NCI-H526 (cell line): ENCODE measurements at places on chromosomes 1 and 21.

DNA sequence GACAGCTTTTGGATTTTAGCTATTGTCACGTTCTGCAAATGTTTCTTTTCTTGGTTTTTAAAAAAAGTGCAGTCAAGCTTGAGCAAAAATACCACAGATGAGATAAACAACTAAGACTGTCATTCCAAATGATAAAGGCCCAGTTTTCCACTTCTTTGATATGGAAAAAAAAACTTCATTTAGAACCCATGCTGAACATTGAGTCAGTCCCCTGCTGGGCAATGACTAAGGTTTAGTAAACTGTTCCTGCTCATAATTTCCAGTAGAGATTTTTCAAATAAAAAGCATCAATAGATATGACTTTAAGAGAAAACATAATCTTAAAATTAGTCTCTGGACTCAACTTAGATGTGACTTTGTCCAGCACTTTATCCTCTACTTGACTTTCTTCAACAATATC is 167.9 kb upstream of the C8B start:
- no peak for DNase-seq

GRCh38 chr1:28172713-28173150 is 3.8 kb downstream of the PTAFR start:
- no peak for DNase-seq

GRCh38 chr1:202249846-202250245 is 56.2 kb downstream of the LGR6 start:
- DNase-seq = no peak

DNA sequence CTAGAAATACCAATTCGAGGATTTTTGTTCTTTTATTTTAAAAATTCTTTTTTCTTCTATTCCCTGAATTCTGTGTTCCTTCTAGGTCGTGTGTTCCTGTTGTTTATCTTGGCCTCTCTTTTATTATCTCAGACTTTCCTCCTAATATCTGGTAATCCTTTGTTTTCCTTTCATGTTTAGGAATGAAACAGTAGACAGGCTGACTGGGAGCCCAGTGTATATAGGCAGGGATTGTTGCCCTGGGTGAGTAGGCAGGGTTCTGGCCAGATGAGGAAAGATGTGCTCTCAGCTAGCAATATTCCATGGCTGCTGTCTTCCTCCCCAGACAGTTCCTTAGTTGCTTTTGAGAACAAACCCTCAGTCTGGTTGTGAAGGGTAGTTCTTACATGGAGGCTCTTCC is 161.8 kb upstream of the PDE4B start:
- no peak for DNase-seq

- no peak for DNase-seq
Observed at GRCh38 chr1:20075345-20075744, 5.4 kb downstream of the PLA2G5 start.

- DNase-seq = no peak
Observed at GRCh38 chr1:8540261-8540941, 222.5 kb downstream of the SLC45A1 start.

- DNase-seq = no peak
Observed at GRCh38 chr1:192045131-192045530, 113.1 kb upstream of the RGS18 start.

DNA sequence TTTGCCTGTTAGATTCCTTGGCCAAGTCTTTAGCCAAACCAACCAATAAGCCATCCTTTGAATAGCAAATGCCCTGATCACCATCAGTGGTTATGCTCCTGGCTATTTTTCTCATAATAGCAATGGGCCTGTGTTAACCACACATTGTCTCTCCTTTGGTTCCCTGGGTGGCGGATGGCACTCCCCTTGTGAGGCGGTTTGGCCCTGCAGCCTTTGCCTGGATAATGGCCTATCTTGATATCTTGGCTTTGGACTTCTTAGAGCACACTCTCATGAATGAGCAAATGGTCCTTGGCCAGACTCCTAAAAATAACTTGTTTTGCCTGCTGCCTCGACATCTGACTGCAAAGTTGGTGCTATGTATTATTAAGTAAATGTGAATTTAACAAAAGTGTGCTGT is 22.4 kb upstream of the ZBTB18 start:
- DNase-seq = no peak

DNA sequence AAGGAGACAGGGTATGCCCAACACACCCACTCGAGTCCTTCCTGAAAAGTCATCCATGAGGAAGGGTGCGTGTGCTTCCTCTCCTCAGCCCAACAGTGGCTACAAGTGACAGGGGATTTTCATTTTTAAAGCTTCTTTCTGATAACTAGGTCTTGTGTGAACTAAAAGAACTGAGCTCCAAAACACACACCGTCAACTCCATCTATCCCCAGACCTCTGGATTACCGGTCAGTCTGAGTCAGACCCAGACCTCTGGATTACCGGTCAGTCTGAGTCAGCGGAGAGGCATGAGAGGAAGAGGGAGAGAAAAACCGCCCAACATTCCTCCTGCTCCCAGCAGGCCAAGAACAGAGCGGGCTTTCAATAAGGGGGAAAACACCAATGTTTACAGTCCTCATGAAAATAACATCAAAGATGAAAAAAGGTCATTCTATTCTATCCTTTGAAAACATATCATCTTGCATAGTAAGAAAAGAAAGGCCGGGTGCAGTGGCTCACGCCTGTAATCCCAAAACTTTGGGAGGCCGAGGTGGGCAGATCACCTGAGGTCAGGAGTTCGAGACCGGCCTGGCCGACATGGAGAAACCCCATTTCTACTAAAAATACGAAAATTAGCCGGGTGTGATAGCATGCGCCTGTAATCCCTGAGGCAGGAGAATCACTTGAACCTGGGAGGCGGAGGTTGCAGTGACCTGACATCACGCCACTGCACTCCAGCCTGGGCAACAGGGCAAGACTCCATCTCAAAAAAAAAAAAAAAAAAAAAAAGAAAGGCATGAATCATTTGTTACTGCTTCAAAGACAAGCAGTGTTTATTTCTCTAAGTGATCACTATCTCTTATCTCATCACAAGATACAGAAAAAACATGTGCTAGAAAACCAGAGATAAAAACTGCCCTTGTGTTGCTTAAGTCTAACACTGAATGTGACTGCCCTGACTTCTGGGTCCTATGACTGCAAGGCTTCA is 3.4 kb downstream of the PTTG1IP start:
- no peak for DNase-seq

GRCh38 chr21:35420656-35421055 is 371.6 kb upstream of the RUNX1 start:
- DNase-seq = no peak

- no peak for DNase-seq
Observed at GRCh38 chr1:81937791-81938450, 137.2 kb downstream of the ADGRL2 start.

DNA sequence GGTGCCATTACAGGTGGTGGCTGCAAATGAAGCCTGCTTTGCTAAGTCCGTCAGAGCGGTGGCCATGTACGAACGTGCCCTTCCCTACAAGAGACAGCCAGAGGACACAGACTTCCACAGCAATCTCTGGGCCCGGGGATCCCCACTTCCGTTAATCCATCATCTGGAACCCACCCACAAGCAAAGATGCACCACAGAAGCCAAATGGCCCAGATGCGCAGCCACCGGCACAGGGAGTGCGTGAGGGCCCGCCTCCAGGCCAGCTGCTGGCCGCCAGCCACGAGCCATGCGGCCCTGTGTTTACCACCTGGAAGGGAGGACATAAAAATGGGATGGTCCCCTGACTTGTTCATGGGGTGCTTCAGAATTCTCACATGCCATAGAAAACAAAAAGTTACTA is 22.1 kb downstream of the MRAP start:
- DNase-seq = no peak

DNA sequence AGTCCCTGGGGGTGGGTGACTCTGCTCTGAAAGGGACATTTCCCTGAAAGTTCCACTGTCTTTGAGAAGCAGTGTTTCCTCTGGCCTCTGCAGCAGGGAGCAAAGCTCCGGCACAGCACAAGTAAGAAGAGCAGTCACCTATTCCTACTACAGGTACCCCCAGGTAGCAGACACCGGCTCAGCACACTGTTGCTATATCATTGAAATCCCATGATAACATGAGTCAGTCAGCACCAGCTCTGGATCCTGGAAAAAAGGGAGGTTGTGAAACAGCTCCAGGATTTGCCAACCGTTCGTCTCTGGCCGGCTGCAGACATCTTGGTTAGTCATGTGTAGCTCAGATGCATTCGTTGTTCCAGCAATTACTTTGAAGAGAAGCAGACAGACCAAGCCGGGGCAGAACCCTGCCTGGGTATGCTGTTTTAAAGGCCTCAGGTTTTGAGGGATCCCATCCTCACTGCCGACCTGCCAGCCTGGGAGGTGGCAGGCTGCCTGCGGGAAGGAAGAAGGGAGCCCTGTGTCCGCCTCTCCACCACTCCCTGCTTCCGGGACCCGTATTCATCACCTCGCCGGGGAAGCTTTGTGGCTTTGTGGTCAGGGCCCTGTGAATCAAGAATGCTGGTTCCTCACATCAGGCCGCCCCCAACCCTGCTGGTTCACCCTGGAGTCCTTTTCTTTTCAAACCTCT is 139.2 kb downstream of the CLIC6 start:
- DNase-seq = no peak

DNA sequence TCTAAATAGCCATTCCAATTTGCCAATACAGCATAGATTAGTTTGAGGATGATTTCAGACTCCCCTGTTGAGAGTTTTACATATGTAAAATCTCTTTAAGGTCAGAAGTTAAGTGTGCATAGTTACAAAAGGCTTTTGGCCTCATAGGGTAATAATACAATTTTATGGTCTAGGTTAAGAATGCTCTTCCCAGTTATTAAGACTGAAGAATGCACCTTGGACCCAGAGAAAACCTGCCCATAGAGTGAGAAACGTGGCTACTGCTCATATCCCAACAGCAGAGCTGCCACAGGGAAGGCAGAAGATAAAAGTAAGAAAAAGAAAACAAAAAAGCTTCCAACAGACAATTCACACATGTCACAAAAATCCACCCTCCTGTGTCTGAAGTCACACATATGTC is 255.9 kb downstream of the LMO4 start:
- no peak for DNase-seq

DNA sequence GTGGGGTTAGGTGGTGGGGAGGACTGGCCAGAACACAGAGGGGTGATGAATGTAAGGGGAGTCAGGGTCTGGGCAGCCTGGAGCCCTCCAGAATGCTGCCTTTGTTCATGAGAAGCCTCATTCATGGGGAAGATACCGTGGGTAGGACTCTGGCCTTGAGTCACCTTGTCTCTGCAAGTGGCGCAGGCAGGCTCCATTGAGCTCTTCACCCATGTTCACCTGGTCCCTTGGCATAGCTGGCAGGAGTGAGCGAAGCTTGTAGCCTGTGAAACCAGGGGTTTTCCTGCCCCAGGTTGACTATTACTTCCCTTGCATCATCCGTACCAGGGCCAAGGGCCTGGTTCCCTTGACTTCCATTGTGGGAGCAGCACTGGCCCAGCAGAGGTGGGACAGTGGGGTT is 25.8 kb downstream of the SOX13 start:
- no peak for DNase-seq

DNA sequence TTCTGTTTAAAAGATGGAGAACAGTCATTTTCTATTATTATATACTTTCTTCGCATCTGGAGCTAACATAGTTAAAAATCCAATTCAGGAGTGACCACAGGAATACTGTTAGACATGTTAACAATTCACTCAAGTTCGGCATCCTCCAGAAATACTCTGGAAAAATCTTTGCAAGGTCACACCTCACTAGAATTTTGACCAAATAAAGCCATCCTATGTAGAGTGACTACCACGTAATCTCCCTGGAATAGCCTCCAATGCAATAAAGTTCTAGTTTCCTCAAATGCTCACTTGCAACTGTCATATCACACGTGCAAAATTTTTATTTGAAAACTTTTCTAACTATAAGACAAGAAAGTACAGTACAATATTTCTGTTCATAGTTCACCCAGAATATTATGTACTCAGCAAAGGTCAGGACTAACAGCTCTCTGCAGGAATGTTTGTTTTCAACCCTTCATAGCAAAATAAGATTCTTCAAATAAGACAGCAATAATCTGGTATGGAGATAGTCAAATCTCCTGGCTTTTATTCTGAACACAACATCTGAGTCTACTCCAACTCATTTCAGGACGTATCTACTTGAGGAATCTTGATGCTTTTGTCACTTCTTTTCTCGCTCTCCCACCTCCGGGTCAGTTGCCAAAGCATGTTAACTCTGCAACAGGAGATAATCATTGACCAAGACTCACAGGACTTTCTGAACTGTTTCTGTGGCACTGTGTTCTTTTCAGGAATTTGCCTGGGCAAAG is 82.6 kb downstream of the GDAP2 start:
- no peak for DNase-seq

- DNase-seq = no peak
Observed at GRCh38 chr1:208979776-208980175, 603.7 kb upstream of the CAMK1G start.

DNA sequence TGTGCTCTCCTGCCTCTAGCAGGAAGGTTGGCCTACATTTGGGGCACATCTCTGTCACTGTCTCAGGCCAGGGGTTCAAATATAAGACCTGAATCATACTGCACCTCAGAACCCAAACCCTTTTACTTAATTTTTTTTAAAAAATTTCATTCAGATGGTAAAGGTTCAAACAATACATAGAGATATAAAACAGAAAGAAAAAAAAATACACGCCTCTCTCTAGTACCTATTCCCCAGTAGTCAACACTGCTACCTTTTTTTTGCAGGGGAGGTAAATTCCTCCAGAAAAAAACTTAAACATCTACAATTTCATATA is 32.9 kb downstream of the MAPKAPK2 start:
- DNase-seq = no peak

DNA sequence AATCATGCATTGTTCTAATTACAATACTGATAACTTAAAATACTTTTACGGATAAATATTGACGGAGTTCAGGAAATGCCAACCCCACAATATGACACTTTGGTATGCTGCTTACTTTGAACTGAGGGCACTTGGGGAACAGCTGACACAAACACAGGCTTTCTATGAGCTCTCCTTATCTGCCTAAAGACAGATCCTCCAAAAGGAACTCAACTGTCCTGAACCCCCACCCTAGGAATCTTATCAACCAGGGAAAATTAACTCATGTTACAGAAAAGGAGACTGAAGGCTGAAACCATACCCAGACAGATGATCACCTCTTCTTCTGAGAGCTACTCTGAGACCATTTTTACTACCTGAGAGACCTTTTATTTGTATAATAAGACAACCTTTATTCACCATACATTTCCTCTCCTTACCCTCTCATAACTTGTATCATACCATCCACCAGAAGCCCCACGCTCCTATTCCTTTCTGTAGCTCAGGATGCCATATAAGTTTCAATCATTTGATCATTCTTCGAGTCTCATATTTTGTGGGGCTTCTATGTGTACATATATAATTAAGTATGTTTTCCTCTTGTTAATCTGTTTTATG is 239.5 kb downstream of the FAF1 start:
- DNase-seq = no peak

- DNase-seq = no peak
Observed at GRCh38 chr21:31370281-31370892, 26.3 kb upstream of the TIAM1 start.

DNA sequence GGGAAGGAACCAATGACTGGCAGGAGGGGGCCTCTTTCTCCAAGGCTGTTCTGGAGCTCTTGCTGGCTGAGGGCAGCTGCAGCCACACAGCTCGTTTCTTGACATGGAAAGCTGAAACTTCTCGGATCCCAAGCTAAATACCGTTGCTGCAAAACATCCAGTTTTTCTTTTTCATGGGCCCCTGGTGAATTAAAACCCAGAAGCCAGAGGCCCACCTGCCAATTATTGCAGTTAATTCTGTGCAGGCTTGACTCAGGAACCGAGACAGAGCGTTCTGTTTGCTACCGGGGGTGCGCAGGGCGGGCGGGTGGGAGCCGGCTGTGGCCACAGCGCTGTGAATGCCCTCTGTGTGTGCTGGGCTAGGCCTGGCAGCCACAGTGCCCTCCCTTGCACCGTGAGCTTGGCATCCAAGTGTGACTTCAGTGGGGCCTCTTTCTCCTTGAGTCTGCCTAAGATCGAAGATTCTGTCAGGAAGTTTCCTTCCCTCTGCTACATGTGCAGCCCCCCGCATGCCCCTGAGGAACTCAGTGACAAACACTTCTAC is 19.9 kb upstream of the KCNE2 start:
- no peak for DNase-seq
